ENCODE measurements at places on chromosomes 11 and 22.

GRCh38 chr11:10991393-10991792 lies 133.5 kb upstream of the ZBED5 start:
- no peak for DNase-seq

- DNase-seq: no peak
Observed at GRCh38 chr11:285021-285893, 3.7 kb upstream of the PGGHG start.

DNA sequence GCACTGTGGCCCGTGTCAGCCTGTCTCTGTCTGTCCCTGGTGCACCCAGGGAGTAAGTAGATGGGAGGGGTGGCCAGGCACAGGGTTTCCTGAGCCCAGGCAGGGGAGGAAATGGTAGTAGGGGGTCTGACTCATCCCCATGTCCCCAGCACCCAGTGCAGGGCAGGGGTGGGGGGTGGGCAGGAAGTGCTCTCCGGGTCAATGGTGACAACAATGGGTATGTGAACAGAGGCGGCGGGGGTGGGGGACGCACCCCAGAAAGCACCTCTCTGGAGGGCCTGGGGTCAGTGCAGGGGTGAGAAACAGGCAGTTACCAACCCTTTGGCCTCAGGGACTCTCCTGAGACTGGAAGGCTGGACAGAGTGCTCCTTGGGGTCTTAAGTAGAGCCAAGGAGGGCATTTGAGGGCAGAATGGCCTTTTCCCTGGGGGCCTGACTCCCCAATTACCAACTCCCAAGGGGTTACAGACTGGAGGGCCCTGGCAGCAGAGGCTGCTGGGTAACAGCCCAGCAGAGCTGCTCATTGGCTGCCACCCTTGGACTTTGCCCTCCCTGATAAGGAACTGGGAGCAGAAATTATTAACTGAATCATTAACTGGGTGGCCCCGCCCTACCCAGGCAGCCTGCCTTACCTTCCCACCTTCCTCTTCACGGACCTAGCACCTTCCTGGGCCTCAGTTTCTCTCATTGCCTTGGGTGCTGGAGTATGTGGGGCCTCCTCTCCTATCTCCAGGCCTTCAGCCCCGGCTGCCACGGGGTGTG lies 4.2 kb downstream of the MYRF start:
- DNase-seq: no peak

- DNase-seq: no peak
Observed at GRCh38 chr11:7596975-7597391, 76.3 kb downstream of the CYB5R2 start.

DNA sequence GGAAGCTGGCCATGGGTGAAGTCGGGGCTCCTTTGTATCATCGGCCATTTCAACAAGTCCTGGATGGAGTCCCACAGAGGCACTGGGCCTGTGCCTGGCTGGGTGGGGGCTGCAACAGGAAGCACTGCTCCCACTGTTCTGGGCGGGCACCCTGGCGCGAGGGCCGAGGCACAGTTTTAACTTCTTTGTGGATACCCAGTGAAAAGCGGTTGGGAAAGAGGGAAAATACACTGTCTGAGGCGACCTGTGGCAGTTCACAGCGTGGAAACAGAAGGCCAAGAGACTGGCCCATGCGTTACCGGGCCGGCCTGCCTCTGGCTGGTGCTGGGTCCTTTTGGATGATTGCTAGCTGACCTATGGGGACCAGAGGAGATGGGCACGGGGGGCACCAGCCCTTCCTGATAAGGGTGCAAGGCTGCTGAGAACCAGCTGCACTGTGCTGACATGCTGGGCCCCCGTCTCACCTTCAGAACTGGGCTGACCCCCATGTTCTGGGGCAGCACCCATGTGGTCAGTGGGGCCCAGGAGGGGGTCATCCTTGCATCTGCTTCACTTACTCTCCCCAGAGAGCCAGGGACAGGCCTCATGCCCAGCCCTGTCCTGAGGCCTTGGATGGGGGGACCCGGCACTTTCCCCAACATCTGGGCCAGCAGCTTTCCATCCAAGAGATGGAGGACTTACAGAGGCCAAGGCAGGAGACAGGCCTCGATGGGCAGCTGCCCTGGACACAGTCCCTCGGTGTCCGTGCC lies 4.2 kb downstream of the OVOL1 start:
- no peak for DNase-seq

DNA sequence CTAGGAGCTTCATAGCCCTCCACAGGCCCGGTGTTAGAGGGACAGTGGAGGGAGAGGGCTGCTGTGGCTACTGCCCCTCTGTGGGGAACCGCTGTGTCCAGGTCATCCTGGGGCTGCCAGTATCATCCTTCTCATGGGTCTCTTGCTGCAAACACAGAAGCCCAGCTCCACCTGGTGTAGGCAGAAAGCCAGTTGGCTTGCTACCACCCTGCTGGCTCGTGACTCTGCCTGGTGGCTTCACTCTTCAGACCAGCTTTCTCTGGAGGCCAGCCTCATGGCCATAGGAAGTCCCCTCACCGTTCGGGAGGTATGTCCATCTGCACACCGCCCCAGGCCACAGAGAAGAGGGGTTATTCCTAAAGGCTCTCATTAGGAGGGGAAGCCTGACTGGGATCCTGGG lies 19.4 kb upstream of the SUSD2 start:
- DNase-seq: no peak

DNA sequence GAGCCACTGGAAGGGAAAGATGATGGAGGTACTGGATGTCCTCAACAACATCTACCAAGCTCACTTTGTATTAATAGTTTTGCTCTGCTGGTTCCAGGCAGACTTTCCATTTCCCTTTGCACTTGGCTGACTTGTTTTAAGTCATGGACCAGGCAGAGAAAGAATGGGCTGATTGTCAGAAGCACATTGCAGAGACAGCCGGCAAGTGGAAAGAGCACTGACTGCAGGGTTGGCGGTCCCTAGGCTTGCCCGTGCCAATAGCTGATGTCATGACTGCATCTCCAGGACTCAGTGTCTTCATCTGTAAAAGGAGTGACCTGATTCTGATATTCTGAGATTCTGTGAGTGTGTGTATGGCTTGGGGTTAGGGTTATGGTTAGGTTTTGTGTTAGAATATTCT lies 20.9 kb upstream of the NNMT start:
- no peak for DNase-seq

DNA sequence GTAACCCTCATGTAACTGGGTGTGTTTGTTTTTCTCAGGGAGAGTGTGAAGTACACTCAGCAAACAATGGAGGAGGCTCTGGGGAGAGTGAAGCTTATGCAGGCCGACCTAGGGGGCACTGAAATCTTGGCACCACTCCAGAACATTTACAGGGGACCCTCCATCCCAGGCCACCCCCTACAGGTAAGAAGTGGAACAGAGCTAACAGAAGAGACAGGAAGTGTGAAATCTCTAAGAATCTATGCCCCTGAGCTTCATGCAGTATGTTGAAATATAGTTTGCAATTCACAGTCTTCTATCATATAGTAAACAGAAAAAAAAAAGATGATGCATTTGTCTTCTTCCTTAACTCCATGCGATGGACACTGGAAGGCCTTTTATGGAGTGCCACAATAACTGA lies 8.4 kb downstream of the VWA5A start:
- DNase-seq: no peak

DNA sequence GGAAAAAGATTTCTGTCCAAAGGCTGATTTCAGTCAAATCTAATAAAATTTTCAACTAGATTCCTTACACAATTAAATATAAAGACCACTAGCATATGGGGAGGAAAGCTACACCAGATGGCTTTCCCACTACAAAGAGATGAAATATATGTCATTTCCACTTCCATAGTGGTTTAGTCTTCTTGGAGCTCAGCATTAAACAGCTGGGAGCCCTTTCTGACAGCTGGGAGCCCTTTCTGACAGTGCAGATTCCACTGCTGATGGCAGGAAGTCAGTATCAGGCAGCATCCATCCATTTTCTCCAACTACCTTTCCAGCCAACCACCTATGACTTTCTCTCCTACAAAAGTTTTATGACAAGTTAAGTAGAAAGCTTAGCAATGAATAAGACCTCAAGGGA lies 177.9 kb downstream of the RRAS2 start:
- DNase-seq: no peak

GRCh38 chr11:93570759-93571413 lies 27.7 kb upstream of the SMCO4 start:
- no peak for DNase-seq

Data from NCI-H1930 (cell line).